ENCODE measurements at places on chromosomes 11 and 22. TPM values are rescaled to one million over a fixed set of nuclear protein-coding genes. Genes with fewer than 3 reads are reported as not detected.

- no peak for DNase-seq
Observed at GRCh38 chr11:67482275-67482826, 475 bp upstream of the AIP start.

DNA sequence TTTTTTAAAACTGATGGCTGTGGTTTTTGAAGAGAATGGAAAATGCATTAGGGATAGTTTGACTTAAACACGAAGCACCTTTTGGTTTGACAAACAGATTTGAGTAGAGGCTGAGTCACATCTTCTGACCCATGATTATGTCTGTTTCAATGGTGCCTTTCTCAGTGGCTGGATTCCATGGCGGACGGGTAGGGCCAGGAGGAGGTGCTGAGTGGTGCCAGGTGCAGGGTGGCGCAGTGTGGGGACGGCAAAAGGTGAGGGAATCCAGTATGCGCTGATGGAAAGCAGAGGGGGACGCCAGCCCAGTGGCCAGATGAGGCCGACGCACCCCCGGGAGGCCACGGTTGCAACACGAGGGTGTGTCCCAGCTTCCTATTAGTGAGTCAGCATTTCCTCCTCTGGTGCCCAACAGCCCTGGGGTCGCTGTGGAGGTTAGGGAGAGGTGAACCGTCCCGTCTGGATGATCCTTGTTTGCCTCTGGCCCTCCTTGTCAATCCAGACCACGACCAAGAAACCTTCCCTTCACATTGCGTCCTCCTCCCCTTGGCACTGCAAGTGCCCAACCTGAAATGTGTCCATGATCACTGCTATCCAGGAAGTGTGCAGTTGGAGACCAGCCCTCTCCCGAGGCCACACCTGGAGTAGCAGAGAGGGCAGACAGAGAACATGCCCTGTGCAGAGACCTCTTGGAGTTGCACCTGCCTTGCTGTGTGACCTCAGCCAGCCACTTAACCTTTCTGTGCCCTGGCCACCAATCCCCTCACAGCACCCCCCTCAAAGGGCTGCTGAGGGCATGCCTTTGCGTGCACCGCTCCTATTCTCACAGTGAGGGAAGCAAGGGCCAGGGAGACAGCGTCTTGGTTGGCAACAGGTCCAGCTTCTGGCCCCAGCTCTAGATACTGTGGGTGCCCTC lies 32.5 kb upstream of the ATXN10 start:
- DNase-seq: peak; percentile 84

DNA sequence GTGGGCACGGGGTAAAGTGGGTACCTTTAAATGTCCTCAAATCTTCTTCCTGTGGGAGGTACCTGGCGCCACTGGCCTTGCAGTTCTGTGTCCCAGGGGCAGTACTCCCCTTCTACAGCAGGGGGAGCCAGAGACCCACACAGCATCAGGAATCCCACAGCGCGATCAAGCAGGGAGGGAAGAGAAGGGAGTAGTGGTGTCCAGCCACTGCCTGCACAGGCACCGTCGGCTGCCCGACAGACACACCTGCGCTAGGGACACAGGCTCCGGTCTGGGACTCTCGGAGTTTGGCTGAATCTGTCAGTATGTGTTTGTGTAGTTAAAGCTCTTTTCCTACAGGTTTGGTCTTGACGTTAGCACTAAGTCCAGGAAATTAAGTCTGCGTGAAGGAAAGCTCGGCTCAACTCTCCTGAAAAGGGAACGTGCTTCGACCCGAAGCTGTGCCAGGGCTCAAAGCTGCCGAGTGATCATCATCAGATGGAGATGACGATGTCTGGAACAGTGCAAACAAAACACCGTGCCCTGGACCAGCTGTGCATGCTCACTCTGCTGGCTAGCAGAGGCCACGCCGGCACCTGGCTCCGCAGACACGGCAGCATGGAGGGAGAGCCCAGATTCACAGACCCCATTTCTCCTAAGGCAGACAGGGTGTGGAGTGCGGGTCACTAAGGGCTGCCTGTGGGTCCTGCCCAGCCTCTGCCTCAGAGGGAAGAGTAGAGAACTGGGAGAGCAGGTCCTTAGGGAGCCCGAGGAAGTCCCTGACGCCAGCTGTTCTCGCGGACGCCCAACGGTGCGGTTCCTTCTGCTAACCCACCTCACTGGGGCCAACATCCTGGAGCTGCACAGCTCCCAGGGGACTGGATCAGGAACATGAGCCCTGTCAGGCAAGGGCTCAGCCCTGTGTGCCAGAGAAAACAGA lies 56.0 kb upstream of the BID start:
- peak; percentile 88 for DNase-seq

DNA sequence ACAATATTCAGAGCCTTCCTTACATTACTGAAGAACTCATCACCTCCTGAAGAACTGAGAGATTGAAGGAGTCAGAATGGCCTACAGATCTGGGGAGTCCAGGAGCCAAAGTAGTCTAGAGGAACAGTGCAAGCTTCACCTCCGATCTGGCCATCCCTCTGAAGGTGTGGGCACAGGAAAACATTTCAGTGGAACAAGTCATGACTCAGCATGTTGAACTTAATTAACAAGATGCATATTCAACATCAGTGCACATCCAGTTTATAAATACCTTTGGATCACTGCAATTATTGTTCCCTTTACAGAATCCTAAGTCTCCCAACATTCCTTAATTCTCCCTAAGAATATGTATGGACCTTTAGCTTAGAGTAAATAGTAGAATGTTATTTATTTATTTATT lies 25.5 kb downstream of the PAAF1 start:
- no peak for DNase-seq

DNA sequence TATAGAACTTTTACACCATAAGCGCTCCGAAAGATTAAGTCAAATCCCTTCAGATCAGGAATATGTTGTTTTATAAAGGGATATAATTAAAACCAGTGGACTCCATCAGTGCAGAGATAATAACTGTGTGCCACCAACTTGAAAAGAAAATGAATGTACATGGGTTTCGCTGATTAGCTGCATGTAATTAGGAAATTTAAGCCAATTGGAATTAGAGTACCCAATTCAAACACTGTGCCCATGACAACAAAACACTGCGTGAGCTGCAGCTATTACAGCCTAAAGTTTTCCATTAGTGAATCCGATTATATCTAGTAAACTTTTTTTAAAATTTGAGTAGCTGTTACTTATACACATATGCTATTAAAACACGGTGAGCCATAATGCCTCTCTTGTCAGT lies 392.3 kb upstream of the ARHGAP42 start:
- no peak for DNase-seq

The SLC22A12 gene
- not detected for total RNA-seq

DNA sequence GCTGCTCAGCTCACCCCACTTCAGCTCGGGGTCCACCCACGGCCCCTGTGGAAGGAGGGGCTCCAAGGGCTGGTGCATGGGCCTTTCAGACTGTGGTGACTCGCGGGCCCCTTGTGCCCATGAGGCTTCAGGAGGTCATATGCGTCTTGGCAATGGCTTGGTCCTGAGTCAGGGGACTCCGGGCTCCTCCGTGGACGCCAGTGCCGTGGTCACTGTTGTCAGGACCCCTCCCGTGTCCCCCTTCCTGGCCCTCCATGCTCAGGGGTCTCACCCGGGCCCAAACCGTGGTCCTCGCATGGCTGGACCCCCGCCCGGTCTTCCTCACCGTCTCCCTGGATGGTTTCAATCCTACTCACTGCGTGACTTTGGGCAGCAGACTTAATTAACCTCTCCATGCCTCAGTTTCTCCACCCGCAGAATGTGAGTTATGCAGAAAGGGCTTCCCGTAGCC lies 436.4 kb downstream of the TBC1D22A start:
- DNase-seq: peak; percentile 62

GRCh38 chr11:131274233-131274632 lies 96.2 kb upstream of the NTM start:
- no peak for DNase-seq

The TMEM45B gene
- total RNA-seq: 16.4 TPM

DNA sequence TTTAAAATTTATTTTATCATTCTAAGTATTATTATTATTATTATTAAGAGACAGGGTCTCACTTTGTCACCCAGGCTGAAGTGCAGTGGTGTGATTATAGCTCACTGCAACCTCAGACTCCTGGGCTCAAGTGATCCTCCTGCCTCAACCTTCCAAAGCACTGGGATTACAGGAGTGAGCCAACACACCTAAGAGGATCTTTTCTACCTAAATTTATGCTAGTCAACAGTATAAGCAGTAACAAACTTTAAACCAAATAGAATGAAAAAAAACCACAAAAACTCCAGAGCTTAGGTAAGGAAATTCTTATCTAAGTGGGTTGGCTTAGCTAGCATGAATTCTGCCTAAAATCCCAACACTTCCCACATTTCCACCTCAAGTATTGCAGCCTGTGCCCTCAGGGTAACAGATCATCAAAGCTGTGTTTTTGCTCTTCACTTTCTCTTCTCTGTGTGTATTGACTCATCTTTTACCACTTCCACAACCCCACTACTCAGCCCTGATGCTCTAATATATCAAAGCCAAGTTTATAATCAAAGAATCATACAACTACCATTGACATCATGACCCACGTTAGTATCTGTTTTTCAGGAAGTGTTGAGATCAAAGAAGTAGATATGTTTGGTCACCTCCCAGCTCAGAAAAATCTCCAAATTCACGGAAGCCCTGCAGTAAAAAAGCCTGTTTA lies 93.7 kb upstream of the SPON1 start:
- DNase-seq: no peak

- no peak for DNase-seq
Observed at GRCh38 chr11:14902650-14903350, 10.8 kb upstream of the CYP2R1 start.

The MFNG gene
- total RNA-seq: 53.5 TPM

The OR2AG1 gene
- total RNA-seq: not detected

The MAPK8IP2 gene
- total RNA-seq: 2.6 TPM
